ENCODE measurements at places on chromosomes 3 and 15.

DNA sequence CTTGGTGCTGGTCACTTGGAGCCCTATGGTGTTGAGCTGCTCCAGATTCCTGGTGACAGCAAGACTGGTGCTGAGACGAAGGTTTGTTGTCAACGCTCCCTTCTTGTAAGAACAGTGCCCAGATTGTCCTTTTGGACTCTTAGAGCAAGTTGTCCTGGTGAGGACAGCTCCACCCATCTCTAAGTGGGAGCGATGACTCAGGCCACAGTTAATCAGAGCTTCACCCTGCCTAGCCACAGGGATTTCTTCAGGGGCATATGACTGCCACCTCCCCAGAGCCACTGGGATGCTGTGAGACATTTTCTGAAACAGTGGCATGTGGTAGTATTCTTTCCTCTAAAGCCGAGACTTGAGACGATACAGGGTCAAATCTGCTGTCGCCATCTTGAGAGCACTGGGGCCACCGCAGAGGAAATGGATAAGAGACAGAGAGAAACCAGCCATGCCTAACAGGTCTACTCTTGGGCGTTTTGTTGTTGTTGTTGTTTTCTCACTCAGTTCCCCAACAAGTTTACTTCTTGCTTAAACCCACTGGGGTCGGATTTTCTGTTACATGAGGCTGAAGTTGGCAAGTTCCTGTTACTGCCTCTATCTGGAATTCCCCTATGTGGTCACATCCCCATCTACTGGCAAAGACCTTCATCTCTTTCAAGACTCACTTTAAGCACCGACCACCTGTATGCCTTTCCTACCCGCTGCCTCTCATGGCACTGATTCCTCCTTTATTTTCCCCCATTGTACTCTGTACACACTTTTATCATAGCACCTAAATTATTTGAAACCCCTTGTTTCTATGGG, 16.0 kb upstream of the PCOLCE2 start:
- no peak for DNase-seq

DNA sequence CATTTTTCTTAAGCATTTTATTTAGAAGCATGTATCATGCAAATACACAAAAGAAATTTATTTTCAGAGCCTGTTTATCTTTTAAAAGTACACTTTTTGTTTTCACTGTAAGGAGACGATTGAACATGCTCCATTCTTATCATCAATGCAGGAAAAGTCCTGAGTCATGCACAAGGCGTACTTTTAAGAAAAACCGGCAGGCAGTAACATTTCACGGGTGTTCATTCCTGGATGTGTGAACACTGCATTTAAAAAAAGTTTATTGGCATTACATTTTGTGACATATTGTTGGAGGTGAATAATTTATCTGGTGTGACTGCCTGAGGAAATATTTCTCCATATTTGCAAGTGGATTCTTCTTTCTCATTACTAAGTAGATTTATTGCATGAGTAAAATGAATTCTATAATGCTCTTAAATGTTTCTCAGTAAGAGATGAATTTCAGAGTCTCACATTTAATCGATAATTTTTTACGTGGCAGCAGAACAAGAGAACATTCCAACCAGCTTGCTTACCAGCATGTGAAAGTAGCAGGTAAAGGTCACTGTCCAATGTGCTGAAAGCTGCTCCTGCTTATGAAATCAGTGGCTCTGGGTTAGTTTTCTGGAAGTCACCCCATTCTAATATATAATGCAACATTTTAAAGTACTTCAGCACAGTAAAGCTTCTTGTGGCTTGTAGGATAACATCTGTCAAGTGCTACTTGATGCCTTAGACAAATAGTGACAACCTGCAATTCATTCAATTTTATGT, 87.0 kb downstream of the SV2B start:
- no peak for DNase-seq

DNA sequence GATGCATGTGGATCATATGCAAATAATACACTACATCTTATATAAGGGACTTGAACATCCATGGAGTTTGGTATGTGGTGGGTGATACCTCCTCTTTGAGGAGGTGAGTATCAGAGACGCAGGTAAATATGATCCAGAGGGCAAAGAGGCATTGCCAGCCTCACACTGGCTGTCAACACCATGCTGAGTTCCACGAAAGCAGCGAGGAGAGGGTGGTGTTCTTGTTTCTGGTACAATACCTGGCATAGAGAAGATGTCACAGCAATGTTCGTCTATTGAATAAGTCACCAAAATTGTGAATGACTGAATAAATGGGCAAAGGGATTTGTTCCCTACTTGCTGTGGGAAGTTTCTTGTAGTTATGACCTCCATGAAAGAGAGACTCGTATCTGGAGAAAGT, 182.2 kb downstream of the SNRPN start:
- DNase-seq: no peak

- DNase-seq: no peak
Measured at GRCh38 chr15:58453931-58454793, 22.4 kb downstream of the LIPC start.

- no peak for DNase-seq
Measured at GRCh38 chr15:29090617-29091466, 178.8 kb downstream of the NSMCE3 start.
